Activated CD8-positive, alpha-beta T cell treated with anti-CD3 and anti-CD28 coated beads, Interleukin-2, amount 10 ng/mL, durations not matched to agents 7 days and 5 days (primary cell): ENCODE measurements at places on chromosomes 1 and 21. TPM values are rescaled to one million over a fixed set of nuclear protein-coding genes. Genes with fewer than 3 reads are reported as not detected.

- H3K4me3 ChIP-seq = no peak overlapping the region
- H3K27ac ChIP-seq = no peak overlapping the region
- H3K4me1 ChIP-seq = no peaks in the 10 kb centered on the region
- H3K36me3 ChIP-seq = no peaks in the 10 kb centered on the region
- DNase-seq = no peak
- H3K27me3 ChIP-seq = no peaks in the 10 kb centered on the region
Observed at GRCh38 chr1:3402258-3403010, 52.0 kb upstream of the ARHGEF16 start.

- no peak for DNase-seq
- H3K27me3 ChIP-seq = no peaks in the 10 kb centered on the region
- H3K36me3 ChIP-seq = no peaks in the 10 kb centered on the region
- no peak overlapping the region for H3K27ac ChIP-seq
Observed at GRCh38 chr1:6280761-6281451, 20.0 kb upstream of the GPR153 start.

GRCh38 chr1:233440951-233441401 lies 113.5 kb downstream of the MAP3K21 start:
- H3K4me1 ChIP-seq = no peaks in the 10 kb centered on the region
- no peak overlapping the region for H3K27ac ChIP-seq
- H3K4me3 ChIP-seq = no peak overlapping the region
- DNase-seq = peak; percentile 22
- H3K36me3 ChIP-seq = no peaks in the 10 kb centered on the region
- peaks cover 3% of the 10 kb centered on the region for H3K27me3 ChIP-seq

DNA sequence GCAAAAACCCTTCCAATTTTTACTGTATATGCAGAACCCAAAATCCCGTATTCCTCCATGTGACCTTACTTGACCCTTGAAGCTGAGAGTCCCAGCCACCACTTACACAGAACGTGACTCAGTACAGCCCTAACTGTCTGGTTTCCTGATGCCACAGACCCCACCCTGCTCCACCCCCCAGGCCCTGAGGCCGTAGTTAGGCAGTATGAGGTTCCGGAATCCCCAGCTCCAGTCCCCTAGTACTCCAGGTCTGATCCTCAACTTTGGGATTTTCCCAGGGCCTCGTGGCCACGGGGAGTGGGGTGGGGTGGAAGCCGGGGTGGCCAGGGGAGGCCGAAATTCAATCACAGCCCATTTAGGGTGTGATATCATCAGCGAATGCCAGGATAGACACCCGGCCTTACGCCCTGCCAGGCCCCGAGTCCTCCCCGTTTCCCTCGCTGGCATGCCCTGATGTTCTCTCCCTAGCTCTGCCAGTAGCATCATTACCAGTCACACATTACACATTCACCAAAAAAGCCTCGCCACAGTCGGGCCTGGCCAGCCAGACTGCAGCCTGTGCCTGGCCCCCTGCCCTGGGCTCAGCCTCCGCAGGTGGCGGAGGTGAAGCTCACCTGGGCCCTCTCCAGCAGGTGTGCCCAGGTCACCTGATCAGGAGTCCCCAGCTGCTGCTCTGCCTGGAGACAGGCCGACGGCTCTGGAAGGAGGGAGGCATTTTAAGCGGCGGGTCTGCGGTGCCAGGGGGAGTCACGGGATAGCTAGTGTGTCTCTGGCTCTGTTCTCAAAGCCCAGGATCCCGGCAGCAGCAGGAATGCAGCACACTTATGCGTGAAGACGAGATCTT lies 70.8 kb downstream of the SCCPDH start:
- no peaks in the 10 kb centered on the region for H3K36me3 ChIP-seq
- no peak overlapping the region for H3K27ac ChIP-seq
- no peak overlapping the region for H3K4me3 ChIP-seq
- H3K27me3 ChIP-seq = no peaks in the 10 kb centered on the region

DNA sequence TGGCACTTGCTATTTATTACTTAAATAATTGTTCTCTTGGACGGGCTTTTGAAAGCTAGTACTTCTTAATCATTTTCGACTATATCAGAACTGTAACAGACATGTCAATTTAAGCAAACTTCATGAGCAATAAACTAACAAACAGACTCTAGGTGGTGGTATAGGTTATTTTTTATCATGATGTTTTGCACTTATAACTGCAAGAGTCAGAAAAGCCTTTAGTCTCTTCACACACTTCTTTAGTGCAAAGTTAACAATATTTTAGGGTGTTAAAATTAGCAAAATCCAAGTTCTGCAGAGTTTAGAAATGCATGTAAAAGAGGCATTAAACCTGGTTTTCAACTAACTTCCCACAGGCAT lies 2.2 kb downstream of the NRIP1 start:
- H3K4me3 ChIP-seq = peak overlapping the region; percentile 85
- no peaks in the 10 kb centered on the region for H3K36me3 ChIP-seq
- peaks cover 57% of the 10 kb centered on the region for H3K4me1 ChIP-seq
- DNase-seq = no peak

MMP23B gene
- total RNA-seq = 1.7 TPM

- H3K27me3 ChIP-seq = peaks cover 2% of the 10 kb centered on the region
- no peak overlapping the region for H3K4me3 ChIP-seq
- no peaks in the 10 kb centered on the region for H3K4me1 ChIP-seq
Observed at GRCh38 chr1:110928904-110929303, 34.8 kb downstream of the LRIF1 start.

DNA sequence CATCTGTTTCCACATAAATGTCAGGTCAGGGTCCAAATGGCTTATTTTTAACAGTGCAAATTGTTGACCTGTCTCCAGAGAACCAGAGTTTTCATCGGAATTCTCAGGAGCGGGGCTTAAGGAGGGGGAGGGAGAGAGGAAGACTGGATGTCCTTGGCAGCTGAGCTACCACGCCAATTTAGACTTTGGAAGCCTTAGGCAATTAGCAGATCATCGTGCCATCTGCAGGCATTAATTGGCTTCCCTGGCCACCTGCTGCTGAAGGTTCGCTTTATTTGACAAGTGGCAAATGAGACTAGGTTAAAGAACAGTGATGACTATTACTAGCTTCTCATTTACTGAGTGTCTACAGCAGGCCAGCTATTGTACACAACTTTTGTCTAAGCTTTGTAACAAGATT lies 43.7 kb downstream of the HLX start:
- no peak overlapping the region for H3K4me3 ChIP-seq
- H3K27me3 ChIP-seq = no peaks in the 10 kb centered on the region
- H3K27ac ChIP-seq = no peak overlapping the region
- DNase-seq = no peak
- no peaks in the 10 kb centered on the region for H3K4me1 ChIP-seq
- H3K36me3 ChIP-seq = no peaks in the 10 kb centered on the region

LCE1D gene
- not detected for total RNA-seq

DNA sequence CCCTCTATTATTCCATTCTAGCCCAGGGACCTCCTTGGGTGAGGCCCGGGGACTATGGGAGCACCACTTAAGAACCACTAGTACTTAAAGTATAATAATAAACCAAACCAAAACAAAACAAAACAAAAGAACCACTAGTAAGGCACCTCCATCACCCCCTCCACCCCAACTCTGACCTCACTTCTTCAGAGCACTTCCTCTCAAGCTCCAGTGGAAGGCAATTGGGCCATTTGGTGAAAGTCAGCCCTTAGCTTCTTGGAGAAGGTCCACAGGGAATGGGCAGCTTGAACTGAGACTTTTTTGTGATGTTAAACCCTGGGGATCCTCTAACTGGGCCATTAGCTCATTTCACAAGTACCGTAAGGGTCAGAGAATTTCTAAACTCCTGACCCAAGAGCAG lies 237.3 kb downstream of the RHOU start:
- H3K27ac ChIP-seq = no peak overlapping the region
- DNase-seq = peak; percentile 25
- H3K4me1 ChIP-seq = peaks cover 6% of the 10 kb centered on the region
- no peaks in the 10 kb centered on the region for H3K36me3 ChIP-seq
- H3K27me3 ChIP-seq = peaks cover 4% of the 10 kb centered on the region

GRCh38 chr1:1918901-1919303 lies at the start of gene TMEM52:
TSS of gene TMEM52 (minus strand) at chr1:1919279. CDS start at chr1:1919265, 14 bp downstream.
- H3K36me3 ChIP-seq = no peaks in the 10 kb centered on the region
- peak within 1 kb of the TSS; percentile 56 for H3K4me3 ChIP-seq
- peak within 1 kb of the TSS; percentile 79 for H3K27ac ChIP-seq
- peaks cover 4% of the 10 kb centered on the region for H3K4me1 ChIP-seq
- no peak for DNase-seq
- H3K27me3 ChIP-seq = no peaks in the 10 kb centered on the region

DNA sequence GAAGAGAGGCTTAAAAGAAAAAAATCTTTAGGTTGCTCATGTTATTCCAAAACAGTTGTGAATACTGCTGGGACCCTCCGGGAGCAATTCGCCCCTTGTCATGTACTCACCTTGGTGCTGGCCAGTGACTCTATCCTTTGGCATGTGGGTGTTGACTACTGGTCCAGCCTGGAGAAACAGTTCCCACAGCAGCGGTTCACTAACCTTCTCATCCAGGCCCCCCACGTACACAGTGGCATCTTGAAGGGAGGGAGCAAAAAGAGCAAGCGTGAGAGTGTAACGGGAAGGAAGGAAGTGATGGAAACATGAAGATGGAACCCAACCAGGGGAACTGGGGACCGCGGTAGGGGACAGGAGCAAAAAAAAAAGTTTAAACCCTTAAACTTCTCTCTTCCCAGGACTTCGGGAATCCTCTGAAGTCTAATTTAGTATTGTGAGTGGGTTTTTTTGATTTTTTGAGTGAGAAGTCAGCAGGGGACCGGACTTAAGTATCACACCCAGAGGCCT lies 494 bp downstream of the SF3B4 start:
- peak overlapping the region; percentile 93 for H3K27ac ChIP-seq
- no peak for DNase-seq
- H3K4me1 ChIP-seq = peaks cover 57% of the 10 kb centered on the region
- peaks cover 49% of the 10 kb centered on the region for H3K36me3 ChIP-seq
- peak overlapping the region; percentile 96 for H3K4me3 ChIP-seq

DNA sequence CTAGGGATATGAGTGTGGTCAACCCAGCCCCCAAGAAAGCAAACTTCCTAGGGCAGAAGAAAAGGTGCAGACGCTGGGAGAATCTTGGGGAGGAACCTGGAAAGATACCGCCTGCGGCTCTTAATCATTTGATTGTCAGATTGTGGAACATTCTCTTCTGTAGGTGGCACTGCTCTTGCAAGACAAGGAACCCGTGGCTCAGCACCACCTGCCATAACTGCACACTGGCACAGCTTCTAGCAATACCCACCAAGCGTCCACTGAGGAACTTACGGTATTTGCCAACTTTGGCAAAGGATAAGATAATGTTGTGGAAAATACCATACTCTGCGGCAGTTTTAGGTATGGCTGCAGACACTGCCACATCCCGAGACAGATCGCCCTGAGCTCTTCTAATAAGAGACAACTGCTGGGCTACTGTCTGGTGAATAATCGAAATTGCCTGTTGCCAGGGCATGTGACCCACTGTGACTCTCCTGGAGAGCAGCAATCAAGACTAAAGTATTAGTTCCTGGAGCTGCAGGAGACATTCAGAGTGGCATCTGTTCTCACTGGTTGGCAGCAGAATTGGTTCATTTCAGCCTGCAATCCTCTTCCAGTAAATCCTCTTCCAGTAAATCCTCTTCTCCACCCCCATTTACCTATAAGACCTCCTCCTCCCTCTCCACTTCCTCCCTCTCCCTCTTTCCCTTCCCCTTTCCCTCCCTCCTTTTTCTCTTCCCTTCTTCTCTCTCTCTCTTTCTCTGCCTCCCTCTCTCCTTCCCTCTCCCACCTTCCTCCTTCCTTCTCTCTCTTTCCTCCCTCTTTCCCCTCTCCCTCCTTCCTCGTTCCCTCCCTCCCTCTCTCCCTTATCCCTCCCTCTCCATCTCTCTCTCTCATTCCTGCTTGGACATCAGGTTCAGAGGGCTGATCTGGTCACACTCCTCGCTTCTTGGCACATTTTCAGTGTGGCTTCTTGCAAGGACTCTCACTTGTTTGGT lies 49.7 kb upstream of the B3GALT5 start:
- no peak overlapping the region for H3K27ac ChIP-seq
- no peak overlapping the region for H3K4me3 ChIP-seq
- no peaks in the 10 kb centered on the region for H3K36me3 ChIP-seq
- DNase-seq = no peak
- H3K27me3 ChIP-seq = no peaks in the 10 kb centered on the region

GRCh38 chr21:33257094-33257803 lies 8.9 kb upstream of the IL10RB start:
- peak overlapping the region; percentile 47 for H3K27ac ChIP-seq
- H3K4me3 ChIP-seq = no peak overlapping the region
- no peaks in the 10 kb centered on the region for H3K27me3 ChIP-seq
- peaks cover 42% of the 10 kb centered on the region for H3K4me1 ChIP-seq
- H3K36me3 ChIP-seq = peaks cover 80% of the 10 kb centered on the region
- no peak for DNase-seq

DNA sequence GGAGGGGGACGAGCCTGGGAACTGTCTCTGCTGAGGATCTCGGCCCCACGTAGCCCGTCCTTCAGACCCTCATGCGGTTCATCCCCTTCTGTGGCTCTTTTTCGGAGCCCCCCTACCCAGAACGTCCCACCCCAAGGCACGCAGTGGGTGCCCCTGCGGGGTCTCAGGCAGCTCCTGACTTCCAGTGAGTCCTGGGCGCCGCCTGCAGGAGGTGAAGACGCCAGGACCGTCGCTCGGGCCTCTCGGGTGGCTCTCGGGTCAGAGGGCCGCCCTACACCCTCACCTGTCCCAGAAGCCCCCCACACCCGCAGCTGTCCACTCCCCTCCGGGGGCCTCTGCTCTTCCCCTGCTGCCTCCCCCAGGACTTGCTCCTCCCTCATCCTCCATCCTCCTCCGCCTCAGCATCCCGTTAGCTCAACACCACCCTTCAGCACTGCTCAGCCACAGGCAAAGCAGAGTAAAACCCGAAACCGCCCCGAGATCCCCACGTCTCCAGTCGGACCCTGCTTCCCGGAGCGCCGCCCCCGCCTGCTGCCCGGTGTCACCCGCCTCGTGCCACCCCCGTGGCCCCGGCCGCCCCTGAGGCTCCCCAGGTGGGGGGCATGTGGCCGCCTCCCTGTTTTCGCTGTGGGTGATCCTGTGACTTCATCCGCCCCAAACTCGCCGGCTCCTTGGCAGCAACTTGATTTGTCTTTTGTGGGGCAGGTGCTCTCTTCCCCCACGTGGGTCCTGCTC lies 13.3 kb upstream of the POFUT2 start:
- H3K27ac ChIP-seq = no peak overlapping the region
- no peak for DNase-seq
- H3K36me3 ChIP-seq = no peaks in the 10 kb centered on the region
- H3K27me3 ChIP-seq = no peaks in the 10 kb centered on the region

DNA sequence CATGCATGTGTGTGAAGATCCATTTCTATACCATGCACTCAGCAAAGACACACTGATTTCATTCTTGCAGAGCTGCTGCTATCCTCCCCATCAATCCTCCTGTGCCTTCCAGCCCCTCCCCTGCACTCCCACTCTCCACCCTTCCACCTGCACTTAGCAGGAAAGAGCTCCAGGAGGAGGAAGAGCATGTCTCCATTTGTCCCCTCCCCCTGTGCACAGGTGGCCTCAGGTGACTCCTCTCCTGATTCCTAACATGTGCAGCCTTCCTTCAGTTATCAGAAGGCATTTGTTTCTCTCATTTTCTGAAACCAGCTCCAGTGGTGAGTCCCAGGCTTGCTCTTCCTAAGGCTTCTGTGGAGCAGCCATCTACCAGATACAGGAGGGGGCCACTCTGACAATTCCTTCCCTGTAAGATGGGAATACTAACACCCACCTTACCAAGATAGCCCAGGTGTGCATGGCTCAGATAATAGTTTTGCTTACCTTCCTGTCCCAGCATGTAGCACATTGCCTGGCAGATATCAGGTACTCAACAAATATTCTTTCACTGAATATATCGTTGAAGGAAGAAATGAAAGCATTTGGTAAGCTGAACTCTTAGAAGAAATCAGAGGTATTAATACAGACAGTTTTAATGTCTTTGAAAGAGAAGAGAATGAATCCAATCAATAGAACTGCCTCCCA lies 21.9 kb upstream of the FAM3B start:
- peaks cover 33% of the 10 kb centered on the region for H3K27me3 ChIP-seq
- H3K36me3 ChIP-seq = no peaks in the 10 kb centered on the region
- no peak for DNase-seq
- no peak overlapping the region for H3K4me3 ChIP-seq
- H3K4me1 ChIP-seq = peaks cover 13% of the 10 kb centered on the region
- H3K27ac ChIP-seq = no peak overlapping the region

AMY2B gene
- total RNA-seq = 6.7 TPM
